Spinal cord (tissue), 10 donors: ENCODE measurements at places on chromosomes 13 and 19.

DNA sequence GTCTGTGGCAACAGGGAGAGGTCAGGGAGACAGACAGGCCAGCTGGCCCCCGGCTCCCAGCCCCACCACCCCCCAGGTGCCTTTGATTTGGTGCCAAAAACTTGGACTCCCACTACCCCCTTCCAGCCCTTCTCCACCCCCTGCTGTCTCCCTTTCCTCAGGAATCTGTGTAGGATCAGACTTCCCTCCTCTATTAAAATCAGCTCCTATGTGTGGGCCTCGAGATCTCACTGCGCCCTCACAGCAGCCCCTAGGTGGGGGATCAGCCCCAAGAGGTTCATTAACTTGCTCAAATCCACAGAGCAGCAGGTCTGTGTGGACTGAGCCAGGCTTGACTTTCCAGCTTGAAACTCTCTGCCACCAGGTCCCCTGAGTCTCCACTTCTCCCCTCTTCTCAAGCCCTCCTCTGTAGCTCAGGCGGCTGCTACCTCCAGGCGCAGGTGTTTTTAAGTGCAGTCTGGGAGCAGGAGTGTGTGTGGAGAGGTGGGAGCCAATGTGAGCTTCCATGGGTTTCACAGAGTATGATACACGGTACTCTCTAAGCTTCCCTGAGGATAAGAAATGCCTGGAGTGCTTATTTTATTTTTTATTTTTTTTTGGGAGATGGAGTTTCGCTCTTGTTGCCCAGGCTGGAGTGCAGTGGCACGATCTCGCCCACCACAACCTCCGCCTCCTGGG is 1.7 kb downstream of the GAPDHS start:
- DNase-seq, result no peak

- DNase-seq, result no peak
Observed at GRCh38 chr13:25753976-25754375, 297.8 kb downstream of the SHISA2 start.

DNA sequence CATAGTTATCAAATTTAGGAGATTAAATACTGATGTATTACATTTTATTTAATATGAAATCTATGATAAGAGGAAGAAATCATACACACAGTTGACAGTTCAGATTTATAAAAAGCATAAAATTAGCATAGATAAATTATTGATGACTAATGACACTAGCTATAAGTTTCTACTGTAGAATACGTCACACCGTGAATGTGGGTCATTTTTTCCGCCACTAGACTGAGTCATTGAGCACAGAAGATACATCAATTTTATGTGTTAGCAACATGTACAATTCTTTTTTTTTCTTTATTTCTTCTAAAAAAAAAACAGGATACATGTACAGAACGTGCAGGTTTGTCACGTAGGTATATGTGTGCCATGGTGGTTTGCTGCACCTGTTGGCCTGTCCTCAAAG is 22.2 kb downstream of the AP2S1 start:
- DNase-seq, result no peak

GRCh38 chr13:77891486-77891885 is 27.1 kb downstream of the EDNRB start:
- no peak for DNase-seq

GRCh38 chr19:8240274-8241229 is 31.4 kb downstream of the CERS4 start:
- peak; percentile 91 for DNase-seq

DNA sequence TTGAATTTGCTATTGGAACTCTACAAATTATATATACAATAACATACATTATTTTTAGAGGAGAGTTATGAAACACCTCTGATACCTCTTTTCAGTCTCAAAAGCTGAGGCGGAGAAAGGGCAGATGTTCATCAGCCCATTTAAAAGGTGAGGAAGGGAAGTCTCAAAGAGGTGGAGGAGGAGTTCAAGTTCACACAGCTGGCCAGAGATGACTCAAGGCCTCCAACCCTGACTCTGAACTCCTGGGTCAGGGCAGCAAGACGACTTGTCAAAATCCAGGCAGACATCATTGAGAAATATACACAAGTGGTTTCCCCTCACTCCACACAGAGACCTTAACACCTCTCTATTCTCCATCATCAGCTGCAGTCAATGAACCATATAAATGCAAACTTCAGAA is 2.1 kb downstream of the SIAH3 start:
- DNase-seq, result no peak

GRCh38 chr13:75092143-75092542 is 389.8 kb downstream of the TBC1D4 start:
- DNase-seq, result no peak

- no peak for DNase-seq
Observed at GRCh38 chr19:51784922-51785690, 9.9 kb upstream of the FPR3 start.

- DNase-seq, result no peak
Observed at GRCh38 chr13:28058866-28059613, 41.3 kb downstream of the FLT3 start.

DNA sequence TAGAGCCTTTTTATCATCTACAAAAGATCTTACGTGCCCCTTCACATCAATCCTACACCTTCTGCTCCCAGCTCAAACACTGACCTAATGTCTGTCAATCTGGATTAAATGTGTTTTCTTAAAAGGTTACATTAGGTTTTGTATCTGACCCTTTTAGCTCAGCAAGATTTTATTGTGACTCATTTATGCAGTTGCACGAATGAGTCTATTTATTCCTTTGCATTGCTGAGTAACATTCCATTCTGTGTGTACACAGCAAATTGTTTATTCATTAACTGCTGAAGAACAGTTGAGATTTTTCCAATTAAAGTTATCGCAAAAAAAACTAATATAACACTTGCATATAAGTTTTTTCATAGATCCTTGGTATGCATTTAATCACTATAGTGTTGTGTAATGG is 253.9 kb upstream of the GPC6 start:
- DNase-seq, result no peak

- no peak for DNase-seq
Observed at GRCh38 chr13:91216928-91217700, 130.4 kb upstream of the MIR17HG start.

DNA sequence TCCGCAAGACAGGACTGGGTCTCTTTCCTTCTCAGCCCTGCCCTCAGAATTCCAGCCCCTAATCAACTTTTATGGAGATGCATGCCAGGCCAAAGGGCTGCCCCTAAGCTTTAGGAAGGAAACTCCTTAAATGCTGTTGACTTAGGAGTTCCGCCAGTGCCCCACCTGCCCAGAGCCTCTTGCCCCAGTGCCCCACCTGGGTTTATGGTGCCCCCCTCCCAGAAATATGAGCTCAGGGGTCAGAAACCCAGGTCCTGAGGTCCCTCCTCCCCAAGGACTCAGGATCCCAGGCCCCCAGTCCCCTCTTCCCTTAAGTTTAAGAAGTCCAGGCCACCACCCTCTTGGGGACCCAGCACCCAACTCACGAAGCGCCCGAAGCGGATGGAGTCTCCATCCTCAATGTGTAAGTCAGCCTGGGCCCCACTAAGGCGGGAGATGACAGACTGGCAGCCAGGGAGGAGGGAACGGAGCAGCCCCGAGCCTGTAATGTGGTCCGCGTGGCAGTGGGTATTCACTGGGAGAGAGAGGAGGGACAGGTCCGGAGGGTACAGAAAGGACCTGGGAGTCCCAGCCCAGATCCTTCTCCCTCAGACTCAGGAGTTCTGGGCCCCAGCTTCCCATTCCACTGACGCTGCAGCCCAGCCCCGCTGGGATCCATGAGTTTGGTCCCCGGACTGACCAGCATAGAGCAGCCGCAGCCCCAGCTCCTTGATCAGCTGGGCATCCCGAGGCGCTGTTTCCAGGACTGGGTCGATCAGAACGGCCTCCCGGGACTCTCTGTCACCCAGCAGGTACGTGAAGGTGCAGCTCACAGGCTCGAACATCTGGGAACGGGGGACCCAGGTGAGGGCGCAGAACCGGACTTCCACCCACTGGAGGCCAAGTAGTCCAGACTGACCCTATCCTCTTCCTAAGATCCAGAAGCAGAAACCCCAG is 897 bp downstream of the ETHE1 start:
- no peak for DNase-seq

- no peak for DNase-seq
Observed at GRCh38 chr13:62629618-62630017, 1214.0 kb upstream of the PCDH20 start.

- no peak for DNase-seq
Observed at GRCh38 chr19:13902993-13903555, 2.8 kb downstream of the BRME1 start.

DNA sequence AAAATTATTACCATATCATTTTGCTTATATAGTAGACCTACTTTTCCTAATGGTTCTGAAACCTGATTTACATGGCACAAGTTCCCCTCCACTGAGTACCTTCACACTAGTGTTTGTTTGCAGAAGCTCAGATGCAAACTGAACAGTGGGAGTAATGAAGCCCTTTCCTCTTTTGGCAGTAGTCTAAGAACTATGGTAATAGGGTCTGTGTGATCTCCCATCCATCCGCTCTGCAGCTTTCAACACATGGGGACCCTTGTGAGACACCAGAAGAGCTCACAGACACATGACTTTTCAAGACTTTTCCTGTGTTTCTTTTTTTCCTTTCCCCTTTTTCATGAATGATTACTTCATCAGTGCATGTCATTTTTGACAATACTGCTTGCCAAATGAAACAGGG is 336.0 kb downstream of the ATP8A2 start:
- no peak for DNase-seq

GRCh38 chr19:8611391-8611876 is 919 bp upstream of the ADAMTS10 start:
- DNase-seq, result no peak

DNA sequence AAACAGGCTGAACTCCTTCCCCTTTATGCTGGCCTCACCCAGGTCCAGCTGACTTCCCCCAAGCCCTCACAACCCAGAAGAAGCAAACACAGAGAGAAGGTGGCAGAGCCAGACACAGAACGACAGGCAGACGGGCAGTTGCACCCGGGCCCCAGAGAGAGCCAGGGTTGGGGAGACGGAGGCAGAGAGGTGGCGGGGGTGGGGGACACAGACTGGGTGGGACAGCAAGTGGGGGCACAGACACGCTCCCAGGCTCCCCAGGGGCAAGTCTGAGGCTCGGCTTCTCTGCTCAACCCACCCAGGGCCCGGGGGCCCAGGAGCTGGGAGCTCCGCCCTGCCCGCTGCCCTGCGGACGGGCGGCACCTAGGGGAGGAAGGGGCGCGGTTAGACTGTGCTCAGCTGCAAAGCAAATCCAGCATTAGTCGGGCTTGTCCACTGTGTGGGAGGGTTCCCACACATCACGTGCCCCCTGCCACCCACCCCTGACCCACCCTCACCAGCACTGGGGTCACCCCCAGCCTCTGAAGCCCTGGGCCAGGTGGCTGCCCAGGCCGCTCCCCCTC is 31.3 kb upstream of the ASF1B start:
- no peak for DNase-seq

- DNase-seq, result no peak
Observed at GRCh38 chr13:93875547-93875946, 603.9 kb downstream of the DCT start.

DNA sequence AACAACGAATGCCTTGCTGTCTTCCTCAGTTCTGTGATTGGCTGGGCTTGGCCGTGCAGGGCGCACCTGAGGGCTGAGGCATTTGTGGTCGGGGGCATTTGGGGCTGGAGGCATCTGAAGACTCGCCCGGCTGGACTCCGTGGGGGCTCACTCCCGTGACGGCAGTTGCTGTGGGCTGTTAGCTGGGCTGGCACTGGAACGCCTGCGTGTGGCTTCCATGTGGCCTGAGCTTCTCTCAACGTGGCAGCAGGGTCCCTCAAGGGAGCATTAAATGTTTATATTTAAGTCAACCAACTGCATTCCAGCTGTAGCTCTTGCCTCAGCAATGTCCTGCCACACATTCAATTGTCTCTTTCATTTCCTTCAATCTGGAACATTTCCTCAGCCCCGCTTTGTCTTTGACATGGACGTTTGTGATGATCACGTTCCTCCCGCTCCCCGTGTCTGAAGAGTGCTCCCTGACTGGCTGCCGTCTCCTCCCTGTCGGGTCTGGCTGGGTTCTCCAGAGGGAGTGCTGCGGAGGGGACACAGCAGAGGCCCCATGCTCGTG is 21.0 kb downstream of the CCDC8 start:
- DNase-seq, result peak; percentile 72

- no peak for DNase-seq
Observed at GRCh38 chr19:32363632-32364031, 18.2 kb downstream of the ZNF507 start.

DNA sequence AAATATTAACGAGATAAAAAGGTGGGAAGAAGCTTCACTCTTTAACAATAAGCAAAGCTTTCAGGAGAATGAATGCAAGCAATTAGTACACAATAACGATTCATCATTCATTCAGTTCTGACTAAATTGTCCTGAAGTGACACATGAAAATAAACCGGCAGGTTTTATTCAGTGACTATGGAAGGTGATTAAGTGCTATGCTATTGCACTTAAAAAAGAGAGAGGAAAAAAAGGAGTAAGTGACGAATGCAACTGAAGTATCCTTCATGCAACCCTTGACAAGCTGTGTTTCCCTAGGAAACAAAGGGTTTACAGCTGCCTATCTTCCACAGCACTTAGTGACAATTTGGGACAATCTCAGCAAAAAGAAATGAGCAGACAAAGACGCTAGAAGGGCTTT is 1.4 kb downstream of the LIG4 start:
- DNase-seq, result no peak
